COLO829 (cell line): ENCODE measurements at places on chromosomes 4 and X.

GRCh38 chr4:150794706-150795105 is 212.8 kb downstream of the MAB21L2 start:
- DNase-seq: no peak

- DNase-seq: no peak
Measured at GRCh38 chrX:153620576-153620975, 21.6 kb upstream of the CCNQ start.

- DNase-seq: no peak
Measured at GRCh38 chr4:73067971-73068394, 1.5 kb downstream of the COX18 start.

- DNase-seq: no peak
Measured at GRCh38 chr4:128635955-128636560, 173.4 kb upstream of the JADE1 start.

GRCh38 chr4:40395908-40396793 is 61.0 kb downstream of the CHRNA9 start:
- no peak for DNase-seq

DNA sequence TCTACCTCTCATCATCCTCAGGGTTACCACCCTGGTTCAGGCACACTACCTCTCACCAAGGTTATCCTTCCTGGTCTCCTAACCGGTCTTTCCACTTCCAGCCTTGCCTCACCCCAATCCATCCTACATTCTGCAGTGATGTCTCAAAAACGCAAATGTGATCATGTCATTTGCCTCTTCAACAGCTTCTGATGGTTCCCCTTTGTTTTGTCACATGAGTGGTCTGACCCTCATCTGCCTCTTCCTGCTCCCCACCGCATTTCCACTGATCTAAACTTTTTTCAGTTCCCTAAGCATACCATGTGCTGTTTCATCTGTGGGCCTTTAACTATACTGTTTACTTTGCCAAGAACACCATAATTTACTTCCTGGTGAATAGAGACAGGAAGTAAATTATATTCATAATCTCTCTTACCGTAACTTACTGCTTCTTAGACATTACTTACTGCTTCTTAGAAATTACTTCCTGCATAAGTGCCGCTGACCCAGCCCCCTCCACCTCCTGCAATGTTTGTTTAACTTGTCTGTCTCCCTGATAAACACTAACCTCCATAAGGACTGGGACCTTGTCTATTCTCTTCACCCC is 27.1 kb upstream of the NSUN7 start:
- DNase-seq: no peak
